Neural crest cell (in vitro differentiated cells): ENCODE measurements at places on chromosomes 4 and X. TPM values are rescaled to one million over a fixed set of nuclear protein-coding genes. Genes with fewer than 3 reads are reported as not detected.
A peak's percentile ranks its signal among the peaks of the same experiment; 100 is the strongest.

PPP2R2C gene
- 0.32 and 0.35 TPM in 2 replicates for total RNA-seq

PSAPL1 gene
- total RNA-seq, result not detected in 2 replicates

GRCh38 chrX:19630228-19630627 is 114.9 kb upstream of the MAP3K15 start:
- no peak for DNase-seq
- peaks cover 2% of the 10 kb centered on the region for H3K36me3 ChIP-seq
- H3K4me3 ChIP-seq, result no peak overlapping the region
- no peak overlapping the region for H3K27ac ChIP-seq
- peaks cover 17% of the 10 kb centered on the region for H3K4me1 ChIP-seq

GRCh38 chr4:110055158-110055768 is 142.6 kb downstream of the EGF start:
- no peaks in the 10 kb centered on the region for H3K27me3 ChIP-seq
- DNase-seq, result no peak
- H3K36me3 ChIP-seq, result peaks cover 16% of the 10 kb centered on the region
- peak overlapping the region; percentile 82 for H3K27ac ChIP-seq
- H3K4me3 ChIP-seq, result no peak overlapping the region

DNA sequence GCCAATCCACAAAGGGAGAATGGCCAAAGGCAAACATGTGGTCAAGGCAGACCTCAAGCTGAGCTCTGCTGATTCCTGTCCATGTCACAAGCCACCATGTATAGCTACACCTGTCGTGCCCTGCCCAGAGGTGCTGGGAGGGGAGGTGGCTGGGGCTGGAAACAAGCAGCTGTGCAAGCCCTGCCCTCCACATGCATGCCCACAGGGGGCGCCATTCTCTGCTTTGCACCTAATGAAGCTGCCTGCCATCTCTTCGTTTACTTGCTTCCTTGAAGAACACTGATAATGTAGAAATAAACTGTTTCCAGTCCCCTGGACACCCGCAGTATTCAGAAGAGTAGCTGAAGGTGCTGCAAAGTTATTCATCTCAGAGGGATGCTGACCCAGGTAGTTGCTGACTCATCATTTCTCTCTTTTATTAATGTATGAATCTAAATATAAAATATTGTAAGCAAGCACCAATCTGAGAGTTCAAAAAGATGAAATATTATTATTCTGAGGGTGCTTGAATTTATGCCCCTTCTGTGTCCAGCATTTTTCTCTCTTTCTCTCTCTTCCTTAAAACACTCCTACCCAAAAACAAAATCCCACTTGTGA is 278.6 kb downstream of the ADGRA3 start:
- DNase-seq, result peak; percentile 39
- peaks cover 44% of the 10 kb centered on the region for H3K4me1 ChIP-seq
- no peaks in the 10 kb centered on the region for H3K27me3 ChIP-seq
- no peak overlapping the region for H3K4me3 ChIP-seq

GRCh38 chr4:99784842-99785241 is 31.8 kb upstream of the DAPP1 start:
- H3K27ac ChIP-seq, result no peak overlapping the region
- no peak for DNase-seq
- no peaks in the 10 kb centered on the region for H3K27me3 ChIP-seq
- no peak overlapping the region for H3K4me3 ChIP-seq

GRCh38 chr4:110823251-110823650 is 200.4 kb upstream of the PITX2 start:
- H3K4me3 ChIP-seq, result no peak overlapping the region
- H3K27me3 ChIP-seq, result no peaks in the 10 kb centered on the region
- no peaks in the 10 kb centered on the region for H3K36me3 ChIP-seq
- H3K27ac ChIP-seq, result no peak overlapping the region

- H3K27me3 ChIP-seq, result no peaks in the 10 kb centered on the region
- H3K27ac ChIP-seq, result no peak overlapping the region
- no peak overlapping the region for H3K4me3 ChIP-seq
- no peak for DNase-seq
Observed at GRCh38 chr4:38582889-38583470, 81.0 kb upstream of the KLF3 start.

DNA sequence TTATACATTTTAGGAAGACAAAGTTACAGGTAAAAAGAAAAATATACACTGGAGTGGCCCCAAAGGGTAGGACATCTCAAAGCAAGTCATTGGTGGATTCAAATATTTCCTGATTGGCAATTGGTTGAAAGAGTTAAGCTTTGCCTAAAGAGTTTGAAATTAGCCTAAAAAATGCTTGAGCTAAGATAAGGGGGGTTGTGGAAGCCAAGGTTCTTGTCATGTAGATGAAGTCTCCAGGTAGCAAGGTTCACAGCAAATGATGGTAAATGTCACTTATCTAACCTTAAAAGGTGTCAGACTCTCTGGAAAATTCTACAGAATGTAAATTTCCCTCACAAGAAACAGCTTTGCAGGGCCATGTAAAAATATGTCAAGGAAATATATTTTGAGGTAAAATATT is 596.7 kb downstream of the FAT4 start:
- no peaks in the 10 kb centered on the region for H3K27me3 ChIP-seq
- H3K36me3 ChIP-seq, result no peaks in the 10 kb centered on the region
- DNase-seq, result no peak
- H3K27ac ChIP-seq, result no peak overlapping the region
- no peak overlapping the region for H3K4me3 ChIP-seq

DNA sequence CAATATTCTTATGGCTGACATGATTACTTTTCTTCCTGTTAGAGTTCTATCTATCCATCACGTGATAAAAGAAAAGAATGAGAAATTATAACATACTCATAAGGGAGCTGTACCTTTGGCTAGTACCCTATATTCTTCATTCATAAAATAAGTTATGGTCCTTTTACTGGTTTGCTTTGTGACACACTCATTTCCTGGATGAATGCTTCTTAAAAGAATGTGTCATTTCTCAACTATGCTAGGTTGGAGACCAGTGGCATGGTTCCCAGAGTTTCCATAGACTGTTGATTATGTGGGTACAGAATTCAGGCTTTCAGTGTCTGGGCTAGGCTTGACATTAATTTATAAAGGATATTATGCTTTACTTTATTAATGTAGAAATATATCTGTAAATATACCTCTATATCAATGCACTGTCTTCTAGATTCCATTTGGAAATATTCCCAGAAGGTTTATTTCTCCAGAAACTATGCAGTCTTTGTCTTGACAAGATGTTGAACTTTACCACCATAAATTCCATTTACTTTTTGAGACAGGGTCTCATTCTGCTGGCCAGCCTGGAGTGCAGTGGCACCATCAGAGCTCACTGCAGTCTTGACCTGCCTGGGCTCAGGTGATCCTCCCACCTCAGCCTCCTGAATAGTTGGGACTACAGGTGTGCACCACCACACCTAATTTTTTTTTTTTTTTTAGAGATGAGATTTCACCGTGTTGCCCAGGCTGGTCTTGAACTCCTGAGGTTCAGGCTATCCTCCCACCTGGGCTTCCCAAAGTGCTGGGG is 23.8 kb downstream of the NUDT6 start:
- H3K4me3 ChIP-seq, result no peak overlapping the region
- no peaks in the 10 kb centered on the region for H3K4me1 ChIP-seq
- H3K36me3 ChIP-seq, result no peaks in the 10 kb centered on the region
- DNase-seq, result no peak
- no peaks in the 10 kb centered on the region for H3K27me3 ChIP-seq

GRCh38 chr4:19945979-19946380 is 305.7 kb upstream of the SLIT2 start:
- H3K4me1 ChIP-seq, result peaks cover 9% of the 10 kb centered on the region
- no peak for DNase-seq
- H3K27me3 ChIP-seq, result no peaks in the 10 kb centered on the region
- no peak overlapping the region for H3K27ac ChIP-seq
- H3K36me3 ChIP-seq, result peaks cover 3% of the 10 kb centered on the region

GRCh38 chrX:12946838-12947544 is 27.9 kb upstream of the TMSB4X start:
- H3K36me3 ChIP-seq, result peaks cover 6% of the 10 kb centered on the region
- no peaks in the 10 kb centered on the region for H3K27me3 ChIP-seq
- DNase-seq, result peak; percentile 64

ARR3 gene
- not detected in 2 replicates for total RNA-seq

DNA sequence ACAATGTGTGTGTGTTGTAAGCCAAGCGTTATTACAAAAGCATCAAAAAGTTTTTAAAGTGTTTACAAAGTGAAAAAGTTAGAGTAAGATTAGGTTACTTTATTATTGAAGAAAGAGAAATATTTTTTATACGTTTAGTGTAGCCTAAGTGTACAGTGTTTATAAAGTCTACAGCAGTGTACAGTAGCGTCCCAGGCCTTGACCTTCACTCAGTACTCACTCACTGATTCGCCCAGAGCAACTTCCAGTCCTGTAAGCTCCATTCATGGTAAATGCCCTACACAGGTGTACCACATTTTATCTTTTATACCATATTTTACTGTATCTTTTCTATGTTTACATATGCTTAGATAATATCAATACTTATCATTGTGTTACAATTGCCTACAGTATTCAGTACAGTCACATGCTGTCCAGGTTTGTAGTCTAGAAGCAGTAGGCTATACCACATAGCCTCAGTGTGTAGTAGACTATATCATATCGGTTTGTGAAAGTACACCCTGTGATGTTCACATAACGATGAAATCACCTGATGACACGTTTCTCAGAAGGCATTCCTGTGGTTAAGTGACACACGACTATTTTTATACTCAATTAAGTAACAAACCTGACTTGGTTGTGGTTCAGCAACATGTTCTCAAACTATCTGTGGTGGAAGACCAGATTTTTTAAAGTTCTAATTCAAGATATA is 152.0 kb upstream of the EDNRA start:
- no peak overlapping the region for H3K27ac ChIP-seq
- DNase-seq, result no peak
- no peaks in the 10 kb centered on the region for H3K36me3 ChIP-seq
- H3K4me3 ChIP-seq, result no peak overlapping the region

GRCh38 chr4:180598281-180598680 is 1644.9 kb upstream of the TENM3 start:
- no peak overlapping the region for H3K27ac ChIP-seq
- no peaks in the 10 kb centered on the region for H3K4me1 ChIP-seq
- no peaks in the 10 kb centered on the region for H3K27me3 ChIP-seq
- no peaks in the 10 kb centered on the region for H3K36me3 ChIP-seq
- no peak for DNase-seq
- H3K4me3 ChIP-seq, result no peak overlapping the region

DNA sequence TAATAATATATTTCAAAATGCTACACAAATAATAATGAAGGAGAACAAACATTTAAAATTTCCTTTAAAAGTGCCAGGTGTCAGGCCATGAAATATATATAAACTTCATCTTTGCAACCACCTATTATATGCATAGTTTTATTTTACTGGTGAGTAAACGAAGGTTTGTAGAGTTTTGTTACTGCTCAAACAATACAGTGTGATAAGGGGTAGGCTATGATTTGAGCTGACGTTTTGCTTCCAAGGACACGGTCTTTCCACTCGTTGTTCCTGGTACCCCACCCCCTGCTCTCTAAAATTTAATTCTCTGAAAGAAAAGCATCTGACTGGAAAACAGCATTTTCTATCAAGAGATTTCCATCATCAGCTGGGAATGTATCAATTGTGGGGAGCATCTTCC is 27.2 kb upstream of the GPRIN3 start:
- H3K27me3 ChIP-seq, result peaks cover 3% of the 10 kb centered on the region
- H3K27ac ChIP-seq, result no peak overlapping the region
- H3K4me3 ChIP-seq, result no peak overlapping the region
- no peaks in the 10 kb centered on the region for H3K4me1 ChIP-seq
- DNase-seq, result no peak

GRCh38 chr4:57588557-57588956 is 478.4 kb upstream of the IGFBP7 start:
- DNase-seq, result no peak
- H3K27me3 ChIP-seq, result no peaks in the 10 kb centered on the region
- H3K4me3 ChIP-seq, result no peak overlapping the region
- no peak overlapping the region for H3K27ac ChIP-seq

TTC29 gene
- total RNA-seq, result not detected in 2 replicates

DNA sequence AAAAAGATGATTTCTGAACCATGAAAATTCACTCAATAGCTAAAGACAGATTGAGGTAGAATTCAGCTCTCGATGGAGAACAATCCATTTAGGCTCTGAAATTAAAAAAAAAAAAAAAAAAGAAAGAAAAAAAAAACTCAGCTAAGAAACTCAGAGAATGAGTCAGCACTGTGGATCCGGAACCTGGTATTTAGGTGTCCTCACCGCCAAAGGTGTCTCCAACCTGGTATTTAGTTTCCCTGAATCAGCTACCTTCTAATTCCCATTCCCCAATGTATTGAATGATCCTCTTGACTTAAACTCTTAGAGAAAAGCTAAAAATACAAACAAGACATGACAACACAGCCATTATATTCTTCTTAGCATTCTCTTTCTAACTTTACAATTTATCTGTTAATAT is 150.3 kb upstream of the RASGEF1B start:
- H3K36me3 ChIP-seq, result no peaks in the 10 kb centered on the region
- DNase-seq, result no peak
- H3K4me3 ChIP-seq, result no peak overlapping the region
- no peak overlapping the region for H3K27ac ChIP-seq

DNA sequence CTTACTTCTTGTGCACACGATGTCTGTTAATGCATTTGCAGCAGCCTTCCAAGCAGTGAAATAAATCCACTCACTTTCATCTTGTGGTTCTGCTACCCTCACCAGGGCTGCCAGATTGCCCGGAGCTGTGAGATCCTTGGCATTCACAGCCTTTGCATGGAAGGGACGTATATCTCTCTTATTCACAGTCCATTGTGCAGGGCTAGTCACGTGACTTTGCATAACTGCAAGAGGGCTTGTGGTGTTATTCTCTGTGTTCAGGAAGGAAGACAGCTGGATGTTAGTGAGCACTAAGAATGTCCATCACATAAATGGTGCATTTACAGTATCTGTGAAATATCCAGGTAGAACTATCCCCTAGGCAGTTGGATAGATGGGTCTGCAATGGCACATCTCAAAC is 96.5 kb upstream of the BEND4 start:
- H3K4me3 ChIP-seq, result no peak overlapping the region
- H3K27me3 ChIP-seq, result peaks cover 2% of the 10 kb centered on the region
- peak overlapping the region; percentile 73 for H3K27ac ChIP-seq
- no peaks in the 10 kb centered on the region for H3K4me1 ChIP-seq
- DNase-seq, result no peak
- H3K36me3 ChIP-seq, result no peaks in the 10 kb centered on the region

GRCh38 chr4:25043548-25043947 is 12.8 kb upstream of the LGI2 start:
- H3K27me3 ChIP-seq, result peaks cover 38% of the 10 kb centered on the region
- no peak for DNase-seq
- H3K36me3 ChIP-seq, result no peaks in the 10 kb centered on the region

- H3K4me1 ChIP-seq, result no peaks in the 10 kb centered on the region
- H3K4me3 ChIP-seq, result no peak overlapping the region
- no peaks in the 10 kb centered on the region for H3K36me3 ChIP-seq
- H3K27ac ChIP-seq, result no peak overlapping the region
- H3K27me3 ChIP-seq, result no peaks in the 10 kb centered on the region
- no peak for DNase-seq
Observed at GRCh38 chrX:117522725-117523700, 593.6 kb downstream of the KLHL13 start.

GRCh38 chrX:11352296-11352741 is 59.1 kb downstream of the AMELX start:
- no peak overlapping the region for H3K4me3 ChIP-seq
- no peaks in the 10 kb centered on the region for H3K4me1 ChIP-seq
- no peak overlapping the region for H3K27ac ChIP-seq
- no peaks in the 10 kb centered on the region for H3K27me3 ChIP-seq
- no peak for DNase-seq
- no peaks in the 10 kb centered on the region for H3K36me3 ChIP-seq

ASB5 gene
- not detected in 2 replicates for total RNA-seq

GRCh38 chrX:95678679-95679078 is 1006.0 kb upstream of the DIAPH2 start:
- H3K27me3 ChIP-seq, result no peaks in the 10 kb centered on the region
- H3K36me3 ChIP-seq, result no peaks in the 10 kb centered on the region
- H3K4me3 ChIP-seq, result no peak overlapping the region
- H3K4me1 ChIP-seq, result no peaks in the 10 kb centered on the region
- no peak overlapping the region for H3K27ac ChIP-seq
